ENCODE measurements at places on chromosomes 3 and 15.

GRCh38 chr3:146974001-146974400, 368.9 kb upstream of the PLSCR5 start:
- DNase-seq = no peak

DNA sequence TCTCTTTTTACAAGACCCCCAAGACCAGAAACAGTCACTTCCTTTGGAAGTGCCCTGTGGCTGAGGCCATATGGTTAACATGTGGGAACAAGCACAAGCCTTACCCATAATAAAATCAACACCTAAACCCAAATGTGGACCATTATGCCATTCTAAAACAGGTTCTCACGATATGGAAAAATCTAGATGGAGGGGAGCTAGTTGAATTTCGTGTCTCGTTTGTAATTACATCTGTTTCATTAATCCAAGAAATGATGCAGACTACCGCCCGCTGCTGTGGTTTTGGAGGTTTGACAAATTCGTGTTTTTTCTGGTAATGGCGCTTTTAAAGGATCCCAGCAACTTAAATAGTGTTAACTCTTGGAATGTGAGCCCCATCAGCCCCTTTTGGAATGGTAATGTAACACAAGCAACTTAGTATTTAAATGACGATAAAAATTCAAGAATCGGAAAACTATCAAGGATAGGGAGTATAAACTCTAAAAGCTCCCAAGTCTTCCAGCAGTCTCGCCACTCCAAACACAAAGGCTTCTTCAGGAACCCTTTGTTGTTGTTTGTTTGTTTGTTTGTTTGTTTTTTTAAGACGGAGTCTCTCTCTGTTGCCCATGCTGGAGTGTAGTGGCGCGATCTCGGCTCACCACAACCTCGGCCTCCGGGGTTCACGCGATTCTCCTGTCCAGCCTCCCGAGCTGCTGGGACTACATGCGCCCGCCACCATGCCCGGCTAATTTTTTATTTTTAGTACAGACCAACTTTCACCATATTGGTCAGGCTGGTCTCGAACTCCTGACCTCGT, 1.1 kb downstream of the CNBP start:
- peak; percentile 34 for DNase-seq

DNA sequence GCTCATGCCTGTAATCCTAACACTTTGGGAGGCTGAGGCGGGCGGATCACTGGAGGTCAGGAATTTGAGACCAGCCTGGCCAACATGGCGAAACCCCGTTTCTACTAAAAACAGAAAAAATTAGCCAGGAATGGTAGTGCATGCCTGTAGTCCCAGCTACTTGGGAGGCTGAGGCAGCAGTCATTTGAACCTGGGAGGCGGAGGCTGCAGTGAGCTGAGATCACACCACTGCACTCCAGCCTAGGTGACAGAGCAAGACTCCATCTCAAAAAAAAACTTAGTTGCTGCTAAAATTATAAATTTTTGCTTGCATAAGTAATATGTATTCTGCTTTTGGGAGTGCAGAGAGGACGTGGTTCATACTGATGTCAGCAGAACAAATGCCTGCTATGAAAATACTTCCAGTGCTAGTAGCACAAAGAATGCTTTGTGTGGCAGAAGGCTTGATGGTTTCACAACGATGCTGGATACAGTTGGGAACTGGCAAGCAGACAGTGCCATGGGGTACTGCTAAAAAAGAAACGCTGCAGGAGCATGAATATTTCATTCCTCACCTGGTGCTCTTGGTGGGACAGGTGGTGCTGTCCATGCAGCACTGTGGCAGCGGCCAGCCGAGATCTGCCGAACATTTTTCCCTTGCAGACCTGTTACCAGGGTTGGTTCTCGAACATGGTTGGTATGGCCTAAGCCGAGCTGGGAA, 31.1 kb downstream of the FBXL22 start:
- no peak for DNase-seq

- DNase-seq = no peak
These were observed 30.2 kb upstream of the MAGEF1 start for GRCh38 chr3:184741798-184742675.

- DNase-seq = no peak
These were observed 83.5 kb upstream of the BCL6 start for GRCh38 chr3:187828579-187829452.

DNA sequence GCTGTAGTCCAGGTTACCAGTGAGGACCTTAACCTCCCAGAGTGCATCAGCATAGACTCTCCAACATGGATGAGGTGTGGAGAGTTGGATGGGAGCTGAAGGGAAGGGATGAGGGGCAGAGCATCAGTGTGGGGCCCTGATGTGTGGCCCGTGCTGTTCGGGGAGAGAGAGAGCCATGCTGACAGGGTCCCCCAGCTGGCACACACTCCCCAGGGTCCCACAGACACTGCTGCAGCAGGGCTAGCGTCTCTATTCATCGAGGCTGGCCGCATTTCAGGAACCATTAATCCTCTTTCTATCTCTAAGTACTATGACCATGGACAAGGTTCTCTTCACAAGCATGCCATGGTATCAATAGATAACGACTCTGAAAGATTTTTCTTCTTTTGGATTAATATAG, 85.9 kb upstream of the PLXNA1 start:
- DNase-seq = no peak

DNA sequence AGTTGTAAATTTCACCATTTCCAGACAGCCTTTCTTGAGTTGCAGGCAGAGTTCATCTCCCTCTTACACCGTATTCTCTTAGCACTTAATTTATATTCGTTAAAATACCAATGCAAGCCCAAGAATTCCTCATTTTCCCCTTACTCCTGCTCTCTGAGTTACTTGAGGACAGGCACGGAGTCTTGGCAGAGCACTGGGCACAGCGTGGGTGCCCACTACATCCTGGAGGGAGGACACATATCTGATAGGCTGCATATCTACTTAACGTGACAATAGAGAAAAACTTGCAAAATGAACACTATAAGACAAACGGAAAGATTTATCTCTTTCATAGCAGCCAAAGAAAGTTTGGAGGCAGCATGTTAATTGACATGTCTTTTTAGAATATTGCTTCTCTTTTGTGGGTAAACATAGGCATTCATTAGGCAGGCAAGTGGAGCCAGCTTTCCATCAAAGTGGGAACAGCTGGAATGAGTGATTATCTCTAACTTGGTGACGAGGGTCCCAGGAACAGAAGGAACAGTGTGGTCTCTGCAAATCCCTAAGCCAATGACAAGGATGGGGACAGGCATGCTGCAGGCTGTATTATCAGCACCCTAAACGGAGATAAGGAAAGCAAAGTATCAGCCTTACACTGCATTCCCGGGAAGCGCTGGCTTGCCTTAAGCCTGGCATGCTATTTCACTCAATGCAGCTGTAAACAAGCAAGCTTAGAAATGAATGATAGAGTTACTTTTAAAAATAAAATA, 116.5 kb downstream of the RTP4 start:
- no peak for DNase-seq

GRCh38 chr3:34016925-34017587, 218.6 kb downstream of the PDCD6IP start:
- no peak for DNase-seq

DNA sequence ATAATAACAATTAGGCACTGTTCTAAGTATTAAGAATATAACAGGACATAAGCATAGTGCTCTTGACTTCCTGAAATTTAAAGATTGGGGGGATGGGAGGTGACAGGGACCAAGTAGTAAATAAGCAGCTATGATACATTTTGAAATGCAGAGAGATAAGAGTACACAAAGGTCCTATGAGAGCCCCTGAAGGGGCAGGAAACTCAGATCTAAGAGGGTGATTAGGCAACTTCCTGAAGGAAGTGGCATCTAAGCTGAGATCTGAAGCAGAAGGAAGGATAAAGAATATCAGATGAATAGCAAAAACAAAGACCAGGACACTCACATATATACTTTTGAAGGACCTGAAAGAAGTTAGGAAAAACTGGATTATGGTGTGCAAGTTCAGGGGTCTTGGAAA, 415.2 kb upstream of the FRG2C start:
- no peak for DNase-seq

DNA sequence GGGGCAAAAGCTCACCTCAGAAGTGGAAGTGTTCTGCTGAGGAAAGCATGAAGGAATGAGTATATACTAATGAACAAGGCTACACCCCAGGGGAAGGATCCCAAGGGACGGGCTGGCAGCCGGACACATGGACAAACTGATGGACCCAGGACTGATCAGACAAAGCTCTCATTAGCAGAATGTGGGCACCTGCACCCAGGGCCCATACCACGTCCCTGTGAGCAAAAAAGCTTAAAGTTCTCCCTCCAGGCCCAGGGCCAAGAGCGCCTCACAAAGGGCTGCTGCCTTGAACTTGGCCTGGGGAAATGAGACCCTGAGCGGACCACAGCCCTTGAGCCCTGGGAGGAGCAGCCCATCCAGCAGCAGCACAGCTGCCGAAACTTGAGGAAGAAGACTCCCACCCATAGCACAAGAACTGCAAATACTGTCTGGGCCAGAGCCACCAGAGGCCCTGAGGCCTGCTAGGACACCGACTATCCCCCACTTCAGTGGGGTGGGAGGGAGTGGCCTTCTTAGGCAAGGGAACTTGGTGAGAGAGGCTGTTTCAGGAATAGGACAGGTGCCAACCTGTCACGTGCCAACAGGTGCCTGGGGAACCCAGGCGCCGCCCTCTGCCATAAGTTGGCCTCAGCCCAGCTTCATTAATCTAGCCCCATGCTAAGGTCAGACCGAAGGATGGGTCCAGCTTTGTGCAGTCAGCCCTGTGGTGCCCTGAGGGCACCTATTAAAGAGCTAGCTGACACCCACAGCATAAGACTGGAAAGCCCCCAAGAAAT, 2.3 kb upstream of the GMPPB start:
- DNase-seq = no peak

- DNase-seq = no peak
These were observed 1.4 kb upstream of the HERC1 start for GRCh38 chr15:63835211-63835568.

Data from activated T-cell treated with anti-CD3 and anti-CD28 coated beads for 48 hours (primary cell).